ENCODE measurements at places on chromosomes 11 and 22.

DNA sequence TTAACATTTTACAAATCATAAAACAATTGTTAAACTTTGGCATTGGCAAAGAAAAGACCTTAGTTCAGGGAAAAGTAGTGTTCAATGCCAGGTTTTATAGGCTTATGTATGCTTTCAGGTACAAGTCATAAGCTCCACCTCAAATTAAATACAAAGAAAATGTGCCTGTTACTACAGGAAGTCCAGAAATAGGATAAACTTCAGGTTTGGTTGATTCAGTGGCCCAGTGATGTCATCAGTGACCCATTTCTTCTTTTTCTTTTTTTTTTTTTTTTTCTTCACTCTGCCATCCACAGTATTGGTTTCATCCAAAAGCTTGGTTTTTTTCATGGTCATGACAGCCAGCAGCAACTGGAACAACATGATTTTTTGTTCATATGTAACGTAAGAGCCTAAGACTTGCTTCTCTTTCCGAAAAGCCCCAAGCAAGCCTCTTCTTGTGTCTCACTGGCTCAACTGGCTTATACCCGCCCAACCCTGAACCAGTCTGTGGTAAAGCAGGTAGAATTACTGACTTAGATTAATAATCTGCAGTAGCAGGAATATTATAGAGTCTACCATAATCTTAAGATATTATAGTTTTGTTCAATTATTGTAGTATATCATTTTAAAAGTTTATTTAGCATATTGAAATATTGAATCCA lies 46.2 kb downstream of the TTC17 start:
- no peak for DNase-seq

DNA sequence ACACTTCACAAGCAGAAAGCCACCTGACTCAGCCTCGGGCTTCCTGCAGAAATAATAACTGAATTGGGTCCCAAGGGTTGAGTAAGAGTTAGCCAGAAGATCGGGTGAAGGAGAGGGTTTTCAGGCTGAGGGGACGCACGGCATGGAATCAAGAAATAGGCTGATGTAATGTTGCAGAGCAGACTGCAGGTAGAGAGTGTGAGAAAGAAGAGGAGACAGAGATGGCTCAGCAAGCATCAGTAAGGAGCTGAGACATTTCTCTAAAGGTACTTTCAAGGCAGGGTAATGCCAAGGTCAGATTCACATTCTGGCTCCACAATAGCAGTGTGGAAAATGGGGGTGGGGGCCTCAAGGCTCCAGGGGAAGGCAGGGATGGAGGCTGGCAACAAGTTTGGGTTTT lies 18.6 kb downstream of the HIRA start:
- DNase-seq, result no peak

GRCh38 chr11:293271-293851 lies 4.4 kb downstream of the PGGHG start:
- DNase-seq, result no peak

- no peak for DNase-seq
These were observed 22.4 kb upstream of the RDX start for GRCh38 chr11:110318638-110319404.

- no peak for DNase-seq
These were observed 138.0 kb downstream of the TRPC6 start for GRCh38 chr11:101445761-101446160.

DNA sequence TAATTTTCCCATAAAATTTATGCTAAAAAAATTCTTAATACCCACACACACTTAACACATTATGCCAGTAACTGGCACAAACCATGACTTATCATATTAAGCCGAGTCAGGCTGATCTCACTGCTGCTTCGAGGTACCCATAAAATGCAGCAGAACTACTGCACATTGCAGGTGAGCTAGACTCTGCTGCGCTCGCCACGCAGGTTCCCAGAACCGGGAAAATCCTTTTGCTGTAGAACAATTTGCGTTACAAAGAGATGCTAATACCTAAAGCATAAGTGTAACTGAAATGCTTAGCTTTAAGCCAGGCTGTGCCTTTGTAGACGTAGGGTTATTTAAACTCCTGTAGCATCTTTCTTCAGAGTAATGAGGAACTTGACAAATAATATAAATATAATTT lies 200.3 kb downstream of the MSANTD4 start:
- no peak for DNase-seq

- no peak for DNase-seq
These were observed 648 bp downstream of the FOSL1 start for GRCh38 chr11:65899356-65900124.

- no peak for DNase-seq
These were observed 64.1 kb upstream of the BIRC3 start for GRCh38 chr11:102253020-102253715.

- DNase-seq, result no peak
These were observed 74.2 kb downstream of the MYO7A start for GRCh38 chr11:77201991-77202841.

DNA sequence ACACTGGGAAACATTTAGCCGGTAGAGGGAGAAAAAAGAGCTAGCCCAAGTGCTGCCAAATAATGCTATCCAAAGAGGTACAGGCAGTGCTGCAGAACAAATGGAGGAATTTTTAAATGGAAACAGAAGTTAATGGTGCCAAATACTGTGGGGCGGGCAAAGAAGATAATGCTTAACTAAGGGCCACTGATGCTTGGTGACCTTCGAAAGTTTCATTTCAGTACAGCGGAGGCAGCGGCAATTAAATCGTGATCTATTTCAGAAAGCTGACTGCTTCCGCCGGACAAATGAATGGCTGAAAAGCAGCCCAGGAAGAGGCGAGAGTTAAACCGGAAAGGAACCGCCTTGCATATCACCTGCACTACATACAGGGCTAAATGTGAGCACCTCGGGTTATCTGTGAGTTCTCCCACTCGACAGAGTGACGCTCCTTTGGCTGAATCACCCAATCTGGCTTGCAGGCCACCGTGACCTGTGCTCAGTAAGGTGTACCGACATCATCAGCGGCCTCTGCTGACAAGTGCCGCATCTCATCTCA lies 42.1 kb downstream of the CADM1 start:
- DNase-seq, result no peak

DNA sequence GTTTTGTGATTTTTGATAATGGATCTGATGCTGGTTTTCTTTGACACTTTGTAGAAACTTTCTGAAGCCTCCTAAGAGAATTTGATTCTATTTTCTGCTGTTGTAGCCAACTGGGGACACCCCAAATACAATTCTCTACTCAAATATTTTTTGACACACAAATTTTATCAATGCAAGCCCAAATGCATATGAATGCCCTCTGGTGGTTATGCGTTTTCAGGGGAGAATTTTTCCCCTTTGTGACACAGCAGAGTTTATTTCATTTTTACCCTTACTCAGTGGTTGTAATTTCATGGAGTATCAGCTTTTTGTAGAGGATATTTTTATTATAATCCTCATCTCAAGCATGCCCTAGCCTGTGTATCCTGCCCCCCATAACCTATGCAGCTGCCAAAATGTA lies 44.7 kb upstream of the MTMR2 start:
- no peak for DNase-seq

- no peak for DNase-seq
These were observed 88.4 kb downstream of the MORC2 start for GRCh38 chr22:30880181-30880601.

GRCh38 chr11:129484068-129484467 lies 108.4 kb downstream of the BARX2 start:
- DNase-seq, result no peak

- DNase-seq, result no peak
These were observed 988 bp downstream of the RPS3 start for GRCh38 chr11:75400146-75400865.

DNA sequence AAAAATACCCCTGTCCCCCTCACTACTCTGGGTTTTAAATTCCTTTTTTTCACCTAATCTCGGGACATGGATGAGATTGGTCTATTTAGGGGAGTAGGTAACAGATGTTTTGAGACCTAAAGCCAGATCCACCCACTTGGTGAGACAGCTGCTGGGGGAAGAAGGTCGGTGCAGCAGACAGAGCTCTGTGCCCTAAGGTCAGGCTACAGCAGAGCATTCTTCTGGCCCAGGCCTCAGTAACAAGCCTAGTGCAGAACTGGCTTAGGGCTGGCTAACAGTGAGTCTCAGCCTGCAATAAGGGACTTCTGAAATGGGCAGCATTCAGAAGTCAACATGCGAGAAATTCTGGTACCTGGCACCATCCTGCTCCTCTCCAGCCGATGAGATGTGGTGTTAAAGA lies 444.9 kb upstream of the KIRREL3 start:
- no peak for DNase-seq

DNA sequence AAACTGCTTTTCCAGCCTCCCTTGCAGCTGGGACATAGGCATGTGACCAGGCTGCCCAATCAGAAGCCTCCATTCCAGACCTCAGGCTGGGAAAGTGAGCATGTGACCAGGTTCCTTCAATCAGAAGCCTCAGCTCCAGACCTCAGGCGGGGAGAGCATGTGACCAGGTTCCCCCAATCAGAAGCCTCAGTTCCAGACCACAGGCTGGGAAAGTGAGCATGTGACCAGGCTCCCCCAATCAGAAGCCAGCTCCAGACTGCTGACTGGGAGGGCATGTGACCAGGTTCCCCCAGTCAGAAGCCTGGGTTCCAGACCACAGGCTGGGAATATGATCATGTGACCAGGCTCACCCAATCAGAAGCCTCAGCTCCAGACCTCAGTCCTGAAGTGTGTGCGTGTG lies 11.7 kb upstream of the IL2RB start:
- no peak for DNase-seq

- no peak for DNase-seq
These were observed at the start of gene C22orf42 for GRCh38 chr22:32158712-32159533. C22orf42 (minus strand) TSS chr22:32159303; CDS start chr22:32159215, 88 bp downstream.

GRCh38 chr11:70174547-70175235 lies 28.4 kb upstream of the FADD start:
- DNase-seq, result no peak

GRCh38 chr11:73177380-73177777 lies 35.3 kb upstream of the FCHSD2 start:
- DNase-seq, result no peak
